Hematopoietic multipotent progenitor cell treated with erythropoietin and hydrocortisone succinate and interleukin-3 and kit ligand, for 15 days (in vitro differentiated cells): ENCODE measurements at places on chromosomes 4 and X.

DNA sequence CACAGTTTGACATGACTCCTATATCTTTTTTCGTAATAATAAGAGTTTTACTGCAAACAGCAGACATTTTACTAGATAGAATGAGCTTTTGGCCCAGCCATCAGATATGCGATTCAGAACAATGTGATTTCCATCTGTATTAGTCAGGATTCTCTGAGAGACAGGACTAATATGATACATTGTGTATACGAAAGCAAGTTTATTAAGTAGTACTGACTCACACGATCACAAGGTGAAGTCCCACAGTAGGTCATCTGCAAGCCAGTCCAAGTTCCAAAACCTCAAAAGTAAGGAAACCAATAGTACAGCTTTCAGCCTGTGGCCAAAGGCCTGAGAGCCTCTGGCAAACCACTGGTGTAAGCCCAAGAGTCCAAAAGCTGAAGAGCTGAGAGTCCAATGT lies 24.1 kb downstream of the CXCL8 start:
- DNase-seq: no peak

DNA sequence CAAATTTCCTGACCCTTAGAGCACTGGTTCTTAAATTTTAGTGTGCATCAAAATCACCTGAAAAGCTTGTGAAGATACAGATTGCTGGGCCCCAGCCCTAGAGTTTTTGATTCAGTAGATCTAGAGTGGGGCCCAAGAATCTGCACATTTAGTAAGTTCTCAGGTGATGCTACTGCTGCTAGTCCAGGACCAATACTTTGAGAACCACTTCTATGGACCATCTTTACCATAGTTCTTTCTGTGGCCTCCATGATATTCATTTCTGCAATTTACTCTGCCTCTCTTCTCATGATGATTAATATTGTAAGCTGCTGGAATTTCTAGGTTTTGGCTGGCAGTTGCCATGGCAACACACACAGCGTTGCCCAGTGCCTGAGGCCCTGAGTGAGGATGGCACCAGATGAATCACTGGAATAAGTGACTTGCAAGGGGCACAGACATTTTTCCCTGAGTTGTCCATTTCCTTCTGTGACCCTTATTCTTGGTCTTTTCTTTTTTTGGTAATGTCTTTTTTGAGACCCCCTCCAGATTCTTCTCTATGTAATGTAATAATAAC lies 83.6 kb downstream of the PPP1R2C start:
- DNase-seq: no peak

GRCh38 chr4:138086611-138087041 lies 155.5 kb downstream of the SLC7A11 start:
- no peak for DNase-seq

- DNase-seq: no peak
Measured at GRCh38 chrX:13036896-13037295, 7.5 kb downstream of the FAM9C start.

DNA sequence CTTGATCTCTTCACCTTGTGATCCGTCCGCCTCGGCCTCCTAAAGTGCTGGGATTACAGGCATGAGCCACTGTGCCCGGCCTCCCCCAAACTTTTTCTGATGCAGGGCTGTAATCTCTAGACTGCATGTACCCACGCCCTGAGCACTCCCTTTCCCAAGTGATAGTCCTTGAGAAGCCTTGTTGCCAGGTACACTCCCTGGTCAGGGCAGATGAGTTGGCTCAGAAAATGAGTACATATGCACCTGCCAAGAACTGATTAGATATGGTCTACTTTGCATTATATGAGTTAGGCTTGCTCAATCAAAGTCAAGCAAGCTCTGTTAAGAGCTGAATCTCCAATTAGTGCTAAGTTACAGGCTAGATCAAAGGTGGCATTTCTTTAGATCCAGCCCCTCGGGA lies 20.3 kb downstream of the APOO start:
- DNase-seq: peak; percentile 63

GRCh38 chr4:87543835-87544461 lies 14.8 kb upstream of the SPARCL1 start:
- DNase-seq: no peak
